Adipocyte (in vitro differentiated cells): ENCODE measurements at places on chromosomes 2 and 18.

GRCh38 chr2:64630752-64631151, 23.0 kb downstream of the SERTAD2 start:
- no peak for DNase-seq

- no peak for DNase-seq
These were observed 39.6 kb upstream of the EPC2 start for GRCh38 chr2:148604927-148605326.

- no peak for DNase-seq
These were observed 326.8 kb downstream of the CCDC85A start for GRCh38 chr2:56510610-56511009.

- no peak for DNase-seq
These were observed 33.3 kb downstream of the PRKCE start for GRCh38 chr2:45684756-45685155.

- DNase-seq: peak; percentile 36
These were observed 1530.7 kb downstream of the LRP1B start for GRCh38 chr2:140600116-140600515.

- no peak for DNase-seq
These were observed 122.5 kb downstream of the ICOS start for GRCh38 chr2:204059016-204059415.

- no peak for DNase-seq
These were observed 4.9 kb downstream of the PXDN start for GRCh38 chr2:1739322-1739957.

- peak; percentile 100 for DNase-seq
These were observed at the start of gene TRAPPC8 for GRCh38 chr18:31942999-31943877. Gene TRAPPC8, minus strand, starts transcription at chr18:31943128. Its CDS starts 364 bp downstream, at chr18:31942764.

GRCh38 chr2:241843321-241844065, 15.2 kb downstream of the PDCD1 start:
- no peak for DNase-seq

DNA sequence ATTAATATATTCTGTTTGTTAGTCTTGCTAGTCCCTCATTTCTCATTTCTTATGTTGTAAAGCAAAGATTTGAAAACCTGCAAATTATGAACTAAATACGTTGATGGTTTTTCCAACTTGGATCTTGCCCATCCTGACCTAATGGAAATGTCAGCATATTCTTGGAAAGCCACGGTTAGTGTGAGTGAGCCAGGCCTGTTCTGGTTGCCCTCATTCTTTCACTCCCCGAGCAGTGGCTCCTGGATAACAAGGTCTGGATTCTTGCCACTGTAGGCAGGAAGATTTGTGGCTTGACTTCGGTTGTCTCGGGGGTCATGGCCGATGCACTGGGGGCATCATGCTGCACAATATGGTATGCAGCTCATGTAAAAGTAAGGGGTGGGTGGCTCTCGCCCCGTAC, 359.1 kb downstream of the MEIS1 start:
- no peak for DNase-seq

- DNase-seq: no peak
These were observed 253.9 kb upstream of the VWC2L start for GRCh38 chr2:214156971-214157370.

GRCh38 chr18:58884680-58885079, 20.0 kb downstream of the ZNF532 start:
- DNase-seq: peak; percentile 68

DNA sequence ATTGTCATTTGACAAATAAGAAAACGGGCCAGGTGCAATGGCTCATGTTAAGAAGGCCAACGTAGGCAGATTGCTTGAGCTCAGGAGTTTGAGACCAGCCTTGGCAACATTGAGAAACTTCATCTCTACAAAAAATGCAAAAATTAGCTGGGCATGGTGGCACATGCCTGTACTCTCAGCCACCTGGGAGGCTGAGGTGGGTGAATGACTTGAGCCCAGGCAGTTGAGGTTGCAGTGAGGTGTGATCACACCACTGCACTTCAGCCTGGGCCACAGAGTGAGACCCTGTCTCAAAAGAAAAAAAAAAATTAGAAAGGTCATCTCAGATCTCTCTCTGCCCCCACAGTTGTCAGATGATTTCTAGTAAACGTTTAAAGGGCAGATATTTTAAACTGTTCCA, 4.4 kb downstream of the SESTD1 start:
- no peak for DNase-seq

GRCh38 chr2:200054681-200055468, 99.5 kb downstream of the MAIP1 start:
- DNase-seq: no peak

DNA sequence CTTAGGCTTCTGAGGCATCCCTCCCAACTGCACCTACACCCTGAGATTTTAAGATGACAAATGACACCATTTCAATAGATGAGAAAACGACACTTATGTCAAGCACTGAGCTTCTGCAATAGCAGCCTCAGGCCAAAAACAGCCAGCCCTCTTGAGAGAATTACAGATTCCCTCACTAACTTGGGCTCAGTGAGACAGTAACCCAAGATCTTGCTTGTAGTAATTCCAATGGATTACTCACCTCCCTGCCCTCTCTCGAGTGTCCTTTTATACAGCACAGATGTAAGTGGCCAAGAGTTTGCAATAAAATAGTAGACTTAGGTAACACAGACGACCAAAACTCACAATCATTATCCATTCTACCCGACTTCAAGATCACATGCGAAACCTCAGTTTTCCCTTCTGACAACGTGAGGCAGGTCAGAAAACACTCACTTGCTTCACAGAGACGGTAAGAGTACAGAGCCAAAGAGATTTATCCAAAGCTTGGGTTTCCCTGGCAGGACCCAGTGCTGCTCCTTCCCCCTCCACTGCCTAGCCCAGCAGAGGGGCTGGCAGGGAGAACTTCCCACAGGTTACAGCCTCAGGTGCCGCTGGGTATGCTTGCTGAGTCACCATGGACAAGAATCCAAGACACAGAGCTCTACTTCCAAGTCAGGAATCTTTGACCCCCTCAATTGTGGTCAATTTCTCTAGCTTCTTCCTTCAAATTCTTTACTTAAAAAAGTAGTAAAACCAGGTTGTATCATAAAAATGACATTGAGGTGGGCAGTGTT, 181.4 kb downstream of the MYO5B start:
- DNase-seq: peak; percentile 47

DNA sequence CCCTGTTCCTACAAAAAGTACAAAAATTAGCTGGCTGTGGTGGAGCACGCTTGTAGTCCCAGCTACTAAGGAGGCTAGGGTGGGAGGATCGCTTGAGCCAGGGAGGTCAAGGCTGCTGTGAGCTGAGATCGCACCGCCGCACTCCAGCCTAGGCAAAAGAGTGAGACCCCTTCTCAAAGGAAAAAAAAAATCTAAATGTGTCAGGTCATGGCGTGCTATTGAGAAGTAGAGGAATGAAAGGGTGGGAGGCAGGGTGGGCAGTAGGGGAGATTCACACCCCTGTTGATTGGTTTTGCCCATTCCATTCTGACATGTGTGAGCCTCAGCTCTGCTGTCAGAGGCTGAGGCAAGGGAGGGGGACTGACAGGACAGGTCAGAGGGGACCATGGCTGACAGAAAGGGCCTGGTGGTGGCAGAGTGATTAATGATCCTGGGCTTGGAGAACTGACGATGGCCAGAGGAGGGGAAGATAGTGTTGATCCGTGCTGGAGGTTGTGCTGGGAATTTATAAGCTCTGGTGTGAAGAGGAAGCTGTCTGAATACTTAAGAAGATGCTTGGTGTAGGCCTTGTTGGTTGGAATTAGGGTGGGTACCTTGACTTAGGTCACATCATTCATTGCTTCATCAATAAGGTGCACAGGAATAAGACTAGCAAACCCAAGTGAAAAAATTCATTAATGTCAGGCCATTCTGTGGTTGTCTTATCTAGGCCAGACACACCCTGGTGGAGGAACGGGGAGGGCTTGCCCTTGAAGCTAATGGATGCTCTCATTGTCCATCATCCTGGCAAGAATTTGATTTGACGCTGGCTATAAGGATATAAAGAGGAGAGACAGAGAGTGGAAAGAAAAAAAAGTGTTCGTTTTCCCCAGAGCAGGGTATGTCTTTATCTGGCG, 19.1 kb upstream of the SMARCAL1 start:
- DNase-seq: no peak

- no peak for DNase-seq
These were observed 116.0 kb downstream of the SETBP1 start for GRCh38 chr18:44796429-44797428.

- peak; percentile 73 for DNase-seq
These were observed 75.3 kb downstream of the LRRFIP1 start for GRCh38 chr2:237702441-237703391.

DNA sequence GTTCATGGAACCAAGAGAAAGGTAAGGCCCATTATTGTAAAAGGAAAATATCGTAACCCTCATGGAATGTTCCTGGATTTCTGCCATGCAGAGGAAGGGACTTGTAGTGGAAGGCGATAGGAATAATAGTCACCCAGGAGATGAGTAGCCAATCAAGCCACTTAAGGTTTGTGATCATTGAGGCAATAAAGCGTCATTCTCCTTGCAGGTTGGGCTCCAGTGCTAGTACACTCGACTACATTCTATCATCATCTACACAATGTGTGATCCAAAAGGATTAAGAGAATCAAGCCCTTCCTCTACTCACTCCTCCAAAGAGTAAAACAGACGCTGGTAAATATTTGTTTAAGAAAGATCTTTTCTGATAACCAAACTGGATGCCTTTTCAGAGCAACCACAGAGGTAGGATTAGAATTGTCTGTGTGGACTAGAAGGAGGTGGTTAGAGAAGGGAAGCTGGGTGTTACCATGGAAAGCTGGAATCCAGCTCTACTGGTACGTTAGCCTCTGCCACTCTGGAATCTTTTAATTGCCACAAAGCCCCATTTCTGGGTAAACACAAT, 245.7 kb downstream of the IKZF2 start:
- DNase-seq: peak; percentile 30

GRCh38 chr18:56383349-56383748, 255.0 kb downstream of the TXNL1 start:
- DNase-seq: no peak

DNA sequence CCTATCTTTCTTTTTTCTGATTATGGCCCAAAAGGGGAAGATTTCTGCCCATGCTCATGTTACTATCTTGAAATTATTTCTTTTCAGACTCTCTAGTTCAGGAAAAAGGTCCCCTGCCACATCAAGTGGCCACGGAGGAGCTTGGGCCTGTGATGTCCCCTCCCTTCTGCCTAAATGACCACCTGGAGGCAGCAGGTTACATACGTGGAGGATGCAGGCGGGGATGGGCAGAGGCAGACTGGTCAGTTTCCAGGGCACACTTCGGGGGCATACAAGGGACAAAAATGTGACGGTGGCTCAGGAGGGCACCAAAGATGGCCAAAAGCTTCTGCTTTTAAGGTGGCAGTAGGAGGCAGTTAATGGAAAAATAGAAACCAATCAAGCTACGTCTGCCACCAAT, 30.7 kb upstream of the STEAP3 start:
- no peak for DNase-seq

GRCh38 chr2:150672311-150672710, 184.8 kb upstream of the RND3 start:
- DNase-seq: no peak

GRCh38 chr2:172762574-172762973, 26.9 kb downstream of the RAPGEF4 start:
- no peak for DNase-seq

- DNase-seq: peak; percentile 68
These were observed 957.1 kb upstream of the CHAC2 start for GRCh38 chr2:52810460-52810859.

GRCh38 chr18:64270608-64271007, 121.7 kb upstream of the LINC00305 start:
- no peak for DNase-seq

DNA sequence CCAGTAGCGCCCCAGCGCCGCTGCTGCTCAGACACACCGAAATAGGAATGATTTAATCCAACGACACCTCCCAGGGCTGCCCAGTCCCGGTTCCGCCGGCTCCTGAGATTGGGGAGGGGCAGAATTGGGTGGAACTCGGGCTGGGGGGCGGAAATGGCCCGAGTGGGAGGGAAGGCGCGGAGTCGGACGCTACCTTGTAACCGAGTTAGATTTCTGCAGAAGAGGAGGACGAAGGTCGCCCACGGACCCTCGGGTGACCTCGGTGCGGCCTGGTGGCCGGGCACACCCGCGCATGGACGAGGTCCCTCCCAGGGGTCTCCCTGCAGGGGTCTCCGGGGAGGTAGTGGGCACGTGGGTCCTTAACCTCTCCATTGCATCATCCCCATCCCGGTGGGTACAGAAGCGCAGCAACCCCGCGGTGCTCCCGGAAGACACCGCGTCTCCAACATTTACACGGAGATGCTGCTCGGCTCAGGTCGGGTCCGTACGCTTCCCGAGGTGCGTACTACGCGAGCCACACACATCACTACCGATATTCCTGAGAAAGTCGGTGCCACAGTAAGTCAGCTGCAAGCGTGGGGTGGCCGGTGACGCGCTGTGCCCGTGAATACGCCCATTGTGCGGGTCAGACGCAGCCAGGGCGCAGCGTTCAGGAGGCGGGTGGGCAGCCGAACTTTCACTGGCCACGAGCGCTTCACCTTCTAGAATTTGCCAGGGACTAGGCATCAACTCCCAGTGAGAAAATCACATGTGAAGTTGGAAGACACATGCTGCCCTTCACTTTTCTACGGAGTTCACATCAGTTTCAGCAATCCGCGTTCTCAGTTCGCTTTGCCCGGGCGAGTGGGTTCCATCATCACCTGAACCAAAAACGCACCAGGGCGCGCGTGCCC, 3.0 kb downstream of the ZNF516 start:
- DNase-seq: peak; percentile 71

DNA sequence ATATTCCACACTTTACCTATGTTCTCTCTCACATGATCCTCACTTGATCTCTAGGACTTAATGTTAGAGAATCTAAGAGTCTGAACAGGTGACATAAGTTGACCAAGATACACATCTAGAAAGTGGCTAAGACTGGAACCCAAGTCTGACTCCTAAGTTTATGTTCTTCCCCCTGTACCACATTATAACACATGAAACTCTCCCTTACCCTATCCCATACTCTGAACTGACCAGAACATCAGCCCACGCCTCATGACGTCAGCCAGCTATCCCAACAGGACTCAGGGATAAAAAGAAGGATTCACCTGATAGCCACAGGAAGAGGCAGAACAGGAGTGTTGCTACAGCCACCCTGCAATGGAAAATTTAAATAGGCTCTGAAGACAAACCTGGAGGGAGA, 392.2 kb downstream of the ZEB2 start:
- DNase-seq: no peak

DNA sequence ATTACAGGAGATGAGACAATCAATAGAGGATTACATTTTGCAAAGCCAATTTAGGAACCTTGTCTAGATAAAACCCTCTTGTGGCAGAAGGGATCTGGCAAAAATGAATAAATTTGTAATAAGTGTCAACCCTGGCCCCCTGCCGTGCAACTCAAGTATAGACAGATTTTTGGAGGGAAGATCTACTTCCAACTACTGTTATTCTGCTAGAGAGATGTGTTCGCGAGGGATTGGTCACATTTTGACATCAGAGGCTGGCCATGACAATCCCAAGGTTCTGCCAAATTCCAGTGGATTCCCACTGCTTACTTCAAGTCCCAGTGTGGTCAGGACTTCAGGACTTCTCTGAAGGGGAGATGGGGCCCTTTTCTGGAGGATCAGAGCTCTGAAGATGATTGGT, 192.6 kb downstream of the SH3RF3 start:
- DNase-seq: no peak

GRCh38 chr2:134173338-134174016, 80.4 kb upstream of the MGAT5 start:
- no peak for DNase-seq

GRCh38 chr18:23324056-23324811, 128.9 kb upstream of the RIOK3 start:
- DNase-seq: no peak

- peak; percentile 88 for DNase-seq
These were observed 121.0 kb downstream of the GYPC start for GRCh38 chr2:126776692-126777619.

- no peak for DNase-seq
These were observed 217.7 kb downstream of the ZBTB7C start for GRCh38 chr18:48191494-48191893.

GRCh38 chr2:222280795-222281194, 18.0 kb downstream of the PAX3 start:
- peak; percentile 47 for DNase-seq
